HFF-Myc (cell line): ENCODE measurements at places on chromosomes 5 and 9.
A peak's percentile ranks its signal among the peaks of the same experiment; 100 is the strongest.

- peak; percentile 95 for DNase-seq
Observed at GRCh38 chr5:124735169-124735858, 11.1 kb downstream of the ZNF608 start.

GRCh38 chr9:70484232-70485130, 70.0 kb upstream of the KLF9 start:
- no peak for DNase-seq

DNA sequence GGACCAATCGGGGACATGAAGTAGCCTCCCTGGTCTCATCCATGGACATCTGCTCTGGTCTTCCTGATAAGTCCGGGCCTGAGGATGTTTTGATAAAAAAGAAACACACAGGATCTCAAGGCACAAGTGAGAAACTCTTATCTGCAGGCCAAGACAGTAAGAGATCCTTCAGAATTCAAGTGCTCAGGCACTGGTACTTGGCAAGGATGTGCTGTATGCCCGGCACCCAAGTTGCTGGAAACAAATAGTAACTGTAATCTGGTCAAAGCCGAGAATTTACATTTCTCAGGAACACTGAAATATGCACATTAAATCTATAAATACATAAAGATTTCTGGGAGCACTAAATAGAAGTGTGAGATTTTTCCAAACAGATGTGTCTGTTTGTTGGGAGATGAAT, 165.7 kb downstream of the SPOCK1 start:
- DNase-seq, result no peak

DNA sequence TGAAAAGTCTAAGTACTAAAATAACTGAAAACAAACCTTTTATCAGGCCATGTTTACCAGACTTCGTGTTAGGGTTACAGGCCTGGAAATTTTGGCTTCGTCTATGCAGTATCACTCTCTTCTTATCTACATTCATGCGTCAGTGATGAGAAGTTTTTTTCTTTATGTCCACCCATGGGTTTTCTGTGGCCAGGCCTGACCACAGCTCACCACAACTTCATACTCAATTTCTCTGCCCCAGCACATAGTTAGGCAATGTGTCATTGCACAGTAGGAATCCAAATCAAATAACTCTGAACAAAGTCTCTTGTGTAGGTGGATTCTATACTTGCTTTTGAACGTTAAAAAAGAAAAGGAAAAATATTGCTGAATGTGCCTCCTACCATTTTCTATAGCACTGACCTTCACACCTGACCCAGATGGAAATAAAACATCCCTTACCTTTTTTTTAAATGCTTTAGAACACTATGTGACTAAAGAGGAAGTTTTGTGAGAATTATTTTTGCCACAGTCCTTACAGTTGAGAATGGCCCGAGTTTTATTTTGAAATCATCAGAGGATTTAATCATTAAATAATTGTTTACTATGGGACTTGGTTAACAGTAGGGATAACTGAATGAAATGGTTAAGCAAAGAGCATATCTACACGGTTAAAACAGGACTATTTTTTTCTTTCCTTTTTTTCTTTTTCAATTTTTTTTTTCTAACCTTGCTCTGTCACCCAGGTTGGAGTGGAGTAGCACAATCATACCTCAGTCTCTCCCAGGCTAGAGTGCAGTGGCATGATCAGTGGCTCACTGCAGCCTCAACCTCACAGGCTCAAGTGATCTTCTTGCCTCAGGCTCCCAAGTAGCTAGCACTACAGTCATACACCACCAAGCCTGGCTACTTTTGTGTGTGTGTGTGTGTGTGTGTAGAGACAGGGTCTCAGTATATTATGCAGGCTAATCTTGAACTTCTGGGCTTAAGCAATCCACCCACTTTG, 1247.0 kb upstream of the ACO1 start:
- no peak for DNase-seq

GRCh38 chr5:179550511-179551342, at the start of gene RUFY1:
TSS of gene RUFY1 (plus strand) at chr5:179550554. CDS start at chr5:179550570, 16 bp downstream.
- DNase-seq, result no peak

GRCh38 chr5:148961261-148962199, 101.3 kb downstream of the SH3TC2 start:
- DNase-seq, result no peak

GRCh38 chr9:108953983-108954574, 19.9 kb downstream of the ABITRAM start:
- peak; percentile 27 for DNase-seq

GRCh38 chr9:136950656-136951276, 1.3 kb upstream of the LCN12 start:
- DNase-seq, result no peak

- no peak for DNase-seq
Observed at GRCh38 chr9:120808931-120809330, 15.7 kb upstream of the FBXW2 start.

DNA sequence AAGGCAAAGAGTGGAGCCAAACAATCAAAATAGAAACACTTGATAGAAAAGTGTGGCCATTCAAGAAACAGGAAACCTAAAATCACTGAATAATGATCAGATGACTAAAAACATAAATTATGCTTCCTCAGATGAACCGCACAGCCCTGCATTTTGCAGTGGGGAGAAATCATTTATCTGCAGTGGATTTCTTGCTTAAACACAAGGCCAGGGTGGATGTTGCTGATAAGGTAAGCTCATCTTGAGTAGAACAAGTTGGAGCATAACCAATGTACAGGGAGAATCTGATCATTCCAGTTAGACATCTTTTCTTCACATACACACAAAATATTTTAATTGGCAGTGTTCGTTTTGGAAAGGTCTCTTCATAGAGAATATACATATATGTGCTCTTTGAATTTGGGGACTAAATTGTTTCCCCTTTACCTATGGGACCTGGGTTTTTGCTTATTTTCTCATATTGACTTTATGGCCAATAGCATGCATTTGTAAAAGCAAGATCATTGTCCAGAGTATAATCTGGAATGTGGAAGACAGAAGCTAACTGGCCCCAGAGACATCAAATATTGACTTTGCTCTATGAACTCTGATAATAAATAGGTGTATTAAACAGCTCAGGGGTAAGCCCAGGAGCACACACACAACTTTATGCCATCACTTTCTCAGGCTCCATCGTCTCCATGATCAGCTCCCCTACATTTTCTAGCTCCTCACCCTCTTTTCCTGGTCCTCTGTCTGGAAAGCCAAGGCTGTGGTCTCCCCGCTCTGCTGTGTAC, 9.1 kb downstream of the ANKDD1B start:
- DNase-seq, result no peak

DNA sequence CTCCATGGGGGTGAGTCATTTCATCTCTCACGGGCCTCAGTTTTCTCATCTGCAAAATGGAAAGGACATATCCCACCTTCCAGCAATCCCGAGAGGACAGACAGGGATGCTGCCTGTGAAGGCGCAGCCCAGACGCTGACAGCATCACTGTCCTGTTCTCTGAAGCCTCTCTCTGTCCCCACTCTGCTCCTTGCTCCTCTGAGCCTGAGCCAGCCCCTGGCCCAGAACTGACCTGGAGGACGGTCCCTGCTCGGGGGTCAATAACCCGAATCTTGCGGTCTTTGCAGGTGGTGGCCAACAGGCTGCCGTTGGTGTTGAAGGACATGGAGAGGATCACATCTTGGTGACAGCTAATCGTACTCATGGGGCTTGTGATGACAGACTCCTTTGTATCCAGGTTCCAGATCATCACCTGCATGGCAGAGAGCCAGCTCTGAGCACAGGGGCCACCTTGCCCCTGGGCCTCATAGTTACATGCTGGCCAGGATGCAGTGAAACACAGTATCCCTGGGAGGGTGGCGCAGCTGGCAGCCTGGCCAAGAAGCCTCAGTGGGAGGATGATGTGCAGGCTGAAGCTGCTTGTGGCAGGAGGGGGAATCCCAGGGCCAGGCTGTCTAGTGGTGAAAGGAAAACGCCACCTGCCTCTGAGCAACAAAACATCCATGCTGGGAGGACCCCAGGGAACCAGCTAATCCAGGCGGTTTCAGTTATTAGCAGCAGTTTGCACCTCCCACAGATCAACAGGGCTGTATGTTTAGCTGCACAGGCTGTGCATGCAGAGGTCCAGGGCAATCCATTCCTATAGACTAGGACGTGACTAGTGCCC, 14.0 kb upstream of the TRIM14 start:
- no peak for DNase-seq

- peak; percentile 26 for DNase-seq
Observed at GRCh38 chr9:76866689-76867088, 39.2 kb downstream of the PRUNE2 start.

GRCh38 chr9:128185979-128186965, 5.1 kb downstream of the CIZ1 start:
- DNase-seq, result no peak

DNA sequence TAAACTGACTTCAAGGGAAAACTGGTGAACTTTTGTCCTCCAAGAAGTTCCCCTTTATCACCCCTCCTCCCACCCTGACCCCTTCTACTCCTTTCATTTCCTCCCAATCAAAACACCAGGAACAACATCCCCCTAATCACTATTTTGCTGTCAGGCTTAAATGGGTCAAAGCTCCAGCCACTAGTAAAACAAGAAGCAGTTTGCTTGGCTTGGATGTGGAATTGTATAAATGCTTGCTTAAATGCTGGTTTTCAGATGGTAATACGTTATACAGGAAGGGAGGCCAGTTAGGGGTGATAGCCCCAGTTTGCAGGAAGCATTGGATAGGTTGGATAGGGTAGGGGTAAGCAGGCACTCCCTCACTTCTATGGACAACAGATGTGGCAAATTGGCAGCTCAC, 473.6 kb downstream of the AGTPBP1 start:
- no peak for DNase-seq

DNA sequence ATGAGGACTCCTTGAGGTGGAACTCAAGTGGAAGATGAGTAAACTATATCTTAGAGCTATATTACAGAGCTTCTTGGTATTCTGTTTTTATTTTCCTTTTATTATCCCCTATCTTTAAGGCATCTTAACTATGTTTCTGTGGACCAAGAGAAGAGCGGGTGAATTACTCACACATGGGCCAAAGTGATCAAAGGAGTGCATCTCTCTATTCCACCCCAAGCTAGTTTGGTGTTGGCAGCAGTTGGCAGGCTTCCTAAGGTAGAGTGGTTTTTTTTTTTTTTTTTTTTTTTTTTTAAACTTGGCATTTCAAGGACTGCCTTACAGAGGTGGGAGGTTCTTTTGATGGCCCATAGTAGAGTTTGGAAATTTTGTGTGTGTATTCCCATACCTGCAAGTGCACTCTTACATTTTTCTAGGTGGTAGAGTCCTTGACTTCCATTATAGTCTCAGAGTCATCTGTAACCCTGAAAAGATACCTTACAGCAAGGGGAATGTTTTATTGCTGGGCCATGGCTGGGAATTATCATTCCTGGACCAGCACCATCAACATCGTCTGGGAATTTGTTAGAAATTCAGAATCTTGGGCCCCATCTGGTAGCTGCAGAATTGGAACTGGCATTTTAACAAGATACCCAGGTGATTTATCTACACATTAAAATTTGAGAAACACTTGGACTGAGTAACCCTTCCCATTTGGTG, 51.0 kb downstream of the ARHGAP26 start:
- DNase-seq, result no peak

DNA sequence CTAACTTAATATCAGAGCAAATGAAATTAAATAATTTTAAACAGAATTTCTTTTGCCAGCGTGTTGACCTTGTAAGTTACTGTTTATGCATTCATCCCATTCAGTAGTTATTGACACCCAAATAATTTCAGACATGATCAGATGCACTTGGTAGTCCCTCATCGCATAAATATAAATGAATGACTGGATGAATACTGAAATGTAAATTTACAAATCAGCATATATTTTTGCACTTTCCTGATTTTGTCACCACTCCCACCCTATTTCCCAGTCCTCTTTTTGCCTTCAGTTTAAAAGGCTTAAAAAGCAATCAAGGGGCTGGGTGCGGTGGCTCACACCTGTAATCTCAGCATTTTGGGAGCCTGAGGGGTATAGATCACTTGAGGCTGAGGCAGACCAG, 17.1 kb upstream of the LIFR start:
- no peak for DNase-seq

DNA sequence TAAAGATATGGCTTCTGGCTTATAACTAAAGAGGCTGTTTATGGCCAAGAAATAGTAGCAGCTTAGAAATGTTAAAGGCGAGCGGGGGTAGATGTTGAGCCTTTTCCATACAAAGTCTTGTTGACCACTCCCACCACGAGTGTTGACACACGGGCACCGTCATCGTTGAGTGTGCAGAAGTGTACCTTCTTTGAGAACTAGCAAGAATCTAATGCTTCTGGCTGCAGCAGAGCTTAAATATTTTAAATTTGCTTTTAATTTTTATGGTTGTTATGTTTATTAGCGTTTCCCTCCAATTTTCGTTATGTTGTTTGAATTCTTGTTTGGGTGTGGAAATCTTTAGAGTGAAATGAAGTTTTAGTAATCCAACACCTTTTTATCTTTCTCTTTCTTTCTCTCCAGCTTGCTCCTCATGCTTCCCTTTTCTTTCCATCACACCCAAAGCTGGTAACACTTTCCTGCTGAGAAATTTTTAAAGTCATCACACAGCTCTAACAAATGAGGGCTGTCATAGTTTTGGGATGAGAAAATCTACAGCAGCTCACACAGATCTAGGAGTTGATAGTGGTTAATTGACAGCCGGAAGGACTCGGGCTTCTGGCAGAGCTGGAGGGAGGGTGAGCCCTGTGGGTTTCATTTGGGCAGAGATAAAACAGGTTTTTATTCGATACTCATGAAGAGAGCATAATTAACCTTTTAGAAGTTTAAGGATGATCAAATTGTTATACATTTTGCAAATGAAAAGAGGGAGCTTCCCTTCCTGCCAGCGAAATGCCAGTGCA, 120.1 kb upstream of the ZNF608 start:
- no peak for DNase-seq

GRCh38 chr5:131355971-131356528, 92.2 kb downstream of the CDC42SE2 start:
- DNase-seq, result no peak
